DMS 273 treated with DMSO at 0.1 percent for 48 hours (cell line): ENCODE measurements at places on chromosomes 11 and 22.

DNA sequence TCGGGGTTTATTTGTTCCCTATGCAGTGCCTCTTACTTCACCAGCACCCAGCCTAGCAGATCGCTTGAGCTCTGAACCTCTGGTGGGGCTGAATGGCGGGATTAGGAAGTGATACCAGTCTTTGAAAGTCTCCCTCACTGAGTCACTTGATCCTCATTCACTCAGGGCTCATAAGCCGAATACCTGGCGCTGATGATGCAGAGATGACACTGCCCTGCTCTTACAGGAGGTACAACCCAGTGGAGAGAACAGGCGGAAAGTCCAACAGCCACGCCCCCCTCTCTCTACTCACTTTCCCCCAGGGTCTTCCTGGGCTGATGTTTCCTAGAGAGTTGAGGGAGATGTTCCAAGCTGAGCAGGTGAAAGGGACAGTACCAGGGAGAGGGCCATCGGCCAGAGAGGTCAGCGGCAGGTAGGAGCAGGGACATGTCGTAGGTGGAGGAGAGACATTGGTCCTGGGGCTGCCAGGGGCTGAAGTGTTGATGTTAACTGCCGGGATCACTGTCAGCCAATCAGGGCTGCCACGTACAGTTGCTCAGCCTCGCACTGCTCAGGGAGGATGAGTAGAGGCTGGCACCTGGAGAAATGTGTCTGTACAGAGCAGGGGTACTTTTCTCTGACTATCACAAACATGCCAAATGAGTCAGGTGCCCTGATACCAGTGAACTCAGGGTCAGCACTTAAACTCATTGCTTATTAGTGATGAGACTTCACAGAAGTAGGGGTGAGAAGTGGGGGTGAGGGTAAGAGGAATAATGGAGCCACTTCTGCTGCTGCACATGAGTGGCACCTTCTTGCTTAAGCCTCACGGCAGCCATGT lies 9.9 kb upstream of the APOBEC3A start:
- no peak for DNase-seq

- no peak for DNase-seq
Observed at GRCh38 chr22:25048659-25049647, 96.4 kb downstream of the KIAA1671 start.

- DNase-seq = no peak
Observed at GRCh38 chr22:48417225-48418070, 1410.2 kb downstream of the BRD1 start.

DNA sequence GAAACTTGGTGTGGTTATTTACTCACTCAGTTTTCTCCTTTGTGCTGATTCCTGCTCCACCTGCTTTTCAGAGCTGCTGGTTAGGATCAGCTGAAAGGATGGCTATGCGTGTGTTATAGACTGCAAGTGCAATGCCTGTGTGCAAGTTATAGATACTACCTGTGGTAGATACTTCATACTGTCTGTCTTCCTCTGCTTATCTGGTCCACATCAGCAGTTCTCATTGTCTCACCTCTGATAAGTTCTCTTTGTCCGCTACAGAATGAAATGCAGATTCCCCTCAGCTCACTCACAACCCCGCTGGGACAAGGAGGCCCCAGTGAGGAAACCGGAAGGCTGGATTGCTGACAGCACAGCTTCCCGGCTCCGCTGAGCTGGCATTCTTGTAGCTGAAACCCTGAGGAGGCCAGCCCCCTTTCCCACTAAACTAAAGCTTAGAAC lies 37.5 kb upstream of the LYVE1 start:
- no peak for DNase-seq

DNA sequence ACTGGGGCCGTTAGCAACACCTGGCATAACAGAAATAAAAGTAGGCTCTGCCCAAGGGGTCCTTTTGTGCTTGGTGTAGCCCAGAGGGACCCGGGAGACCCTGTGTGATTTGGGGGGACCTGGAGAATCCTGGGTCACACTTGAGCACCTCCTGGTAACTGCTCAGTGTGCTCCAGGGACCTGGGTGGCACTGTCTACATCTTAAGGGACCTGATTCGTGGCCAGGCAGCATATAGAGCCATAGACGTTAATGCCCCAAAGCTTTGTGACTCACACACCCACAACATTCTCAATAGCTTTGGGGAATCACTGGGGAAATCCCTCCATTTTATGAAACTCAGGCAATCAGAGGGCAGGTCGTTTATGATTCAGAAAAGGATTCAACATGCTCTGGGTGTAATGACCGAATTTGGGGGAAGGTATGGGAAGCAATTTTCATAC lies 3.6 kb upstream of the IGF2 start:
- DNase-seq = no peak

DNA sequence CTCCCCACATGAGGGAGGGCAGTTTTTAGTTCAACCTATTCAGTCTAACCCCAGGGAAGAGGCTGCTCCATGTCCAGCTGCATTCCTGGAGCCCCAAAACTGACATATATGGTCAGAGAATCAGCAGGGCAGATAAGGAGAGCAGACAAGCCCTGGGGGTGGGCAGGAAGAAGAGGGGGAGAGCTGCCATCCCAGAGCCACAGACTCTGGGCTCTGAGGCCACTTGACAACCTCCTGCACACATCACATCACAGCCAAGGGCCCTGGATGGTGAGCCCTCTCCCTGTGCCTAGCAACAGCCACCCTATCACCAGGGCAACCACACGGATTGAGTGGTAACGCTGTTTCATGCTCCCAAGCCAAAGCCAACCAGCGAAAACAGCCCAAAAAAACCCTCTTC lies 3.1 kb downstream of the ARHGAP1 start:
- no peak for DNase-seq
